ENCODE measurements at places on chromosomes 12 and 14.

DNA sequence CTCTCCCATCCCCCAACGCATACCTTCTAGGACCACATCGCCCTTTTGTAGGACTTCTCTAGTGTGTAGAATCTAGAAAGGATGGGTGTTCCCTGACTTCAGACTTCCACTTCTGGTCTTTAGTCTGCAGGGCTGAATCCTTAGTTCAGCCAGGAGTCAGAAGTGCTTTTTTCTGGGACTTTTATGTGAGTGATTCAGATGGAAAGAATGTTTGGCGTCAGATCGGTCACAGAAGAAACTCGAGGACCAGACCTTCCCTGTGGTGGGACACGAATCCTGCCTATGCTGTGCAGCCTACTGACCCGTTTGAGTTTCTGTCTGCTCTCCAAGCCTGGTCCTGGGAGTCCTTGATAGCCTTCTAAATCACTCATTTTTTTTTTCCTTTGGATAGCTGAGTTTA is 165.4 kb upstream of the SSTR1 start:
- DNase-seq = no peak

DNA sequence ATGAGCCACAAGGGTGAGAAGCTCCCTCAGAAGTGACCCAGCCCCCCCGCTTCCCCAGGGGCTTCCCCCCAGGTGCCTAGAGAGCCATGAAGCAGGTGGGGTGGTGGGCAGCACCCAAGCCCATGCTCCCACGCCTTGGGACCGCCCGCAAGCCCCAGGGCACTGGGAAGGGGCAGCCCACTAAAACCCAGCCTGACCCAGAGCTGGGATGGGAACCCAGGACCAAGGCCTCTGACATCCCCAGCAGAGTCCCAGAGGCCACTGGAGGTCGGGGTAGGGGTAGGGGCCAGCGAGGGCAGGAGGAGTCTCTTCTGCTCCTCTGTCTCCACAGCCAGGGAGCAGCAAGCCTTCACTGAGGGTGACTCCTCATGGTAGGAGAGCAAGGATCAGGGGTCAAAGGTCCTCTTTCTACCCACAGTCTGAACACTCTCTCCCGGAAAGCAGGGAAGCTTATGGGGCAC is 86.5 kb upstream of the ZFP36L1 start:
- DNase-seq = no peak

DNA sequence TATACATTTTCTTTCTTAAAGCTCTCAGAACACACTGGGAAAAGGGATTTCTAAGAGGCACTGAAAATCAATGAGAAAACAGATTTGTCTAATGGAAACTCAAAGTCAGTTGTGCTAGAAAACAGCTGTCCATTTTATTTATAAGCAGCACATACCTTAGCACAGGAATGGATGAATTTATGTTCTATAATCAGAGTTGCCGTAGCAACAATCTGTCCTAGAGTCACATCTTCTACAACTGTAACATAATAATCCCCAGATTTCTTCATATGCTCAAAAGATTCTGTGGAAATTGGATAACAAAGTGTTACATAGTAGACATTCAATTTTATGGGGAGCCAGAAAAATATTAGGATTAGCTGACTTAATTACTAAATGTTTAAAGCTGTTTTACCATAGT is 9.8 kb downstream of the GNPNAT1 start:
- no peak for DNase-seq

DNA sequence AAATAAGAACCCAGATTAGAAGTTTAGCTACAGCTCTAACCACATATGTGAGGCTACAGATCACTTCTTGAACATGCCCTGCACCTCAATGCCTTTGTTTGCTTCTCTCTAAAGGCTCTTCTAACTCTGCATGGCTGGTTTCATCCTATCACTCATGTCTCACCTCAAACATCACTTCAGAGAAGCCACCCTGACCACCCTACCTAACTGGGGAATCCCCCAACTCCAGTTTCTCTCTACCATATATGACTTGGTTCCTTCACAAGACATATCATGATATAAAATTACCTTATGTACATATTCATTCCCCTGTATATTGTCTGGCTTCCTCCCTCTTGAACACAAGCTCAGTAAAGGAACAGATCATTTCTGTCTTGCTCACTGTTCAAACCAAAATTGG is 250.2 kb upstream of the GRIP1 start:
- no peak for DNase-seq

DNA sequence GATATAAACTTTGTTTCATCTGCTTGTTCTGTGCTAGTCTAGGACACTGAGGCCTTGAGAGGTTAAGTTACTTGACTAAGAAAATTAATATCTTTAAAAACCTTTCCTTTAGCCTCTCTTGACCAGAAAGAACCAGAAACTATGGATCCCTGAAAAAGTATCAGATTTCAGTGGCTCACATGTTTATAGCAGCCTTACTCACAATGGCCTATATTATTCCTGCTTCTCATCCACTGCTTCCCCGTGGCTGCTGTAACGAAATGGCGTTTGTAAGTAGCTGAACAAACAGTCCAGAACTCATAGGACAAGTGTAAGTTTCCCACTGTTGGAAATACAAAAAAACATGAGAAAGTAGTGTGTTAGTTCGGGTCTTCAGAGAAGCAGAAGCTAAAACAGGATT is 3.2 kb upstream of the PYGL start:
- DNase-seq = no peak

GRCh38 chr14:24443053-24443665 is 583 bp upstream of the SDR39U1 start:
- DNase-seq = no peak

DNA sequence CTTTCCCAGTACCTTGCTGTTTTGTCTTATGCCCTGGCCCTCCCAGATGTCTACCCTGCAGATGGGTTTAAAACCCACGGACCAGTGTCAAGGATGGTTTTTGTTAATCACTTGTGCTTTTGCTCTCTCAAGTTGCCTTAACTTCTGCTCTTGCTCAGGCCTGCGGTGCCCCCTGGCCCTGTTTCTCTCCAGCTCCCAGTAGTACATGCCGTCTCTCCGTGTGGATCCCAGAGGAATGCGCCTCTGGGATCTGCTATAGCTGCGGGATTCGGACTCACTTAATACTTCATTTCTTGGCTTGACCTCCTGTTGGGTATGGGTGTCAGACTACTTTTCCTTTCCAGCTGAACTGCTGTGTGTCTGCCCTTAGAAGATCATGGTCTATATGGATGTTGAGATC is 14.5 kb downstream of the PLEKHG3 start:
- DNase-seq = no peak

GRCh38 chr14:104723651-104724406 is at the start of gene ADSS1:
Gene ADSS1, plus strand, starts transcription at chr14:104724229. Its CDS starts 42 bp downstream, at chr14:104724271.
- DNase-seq = no peak

DNA sequence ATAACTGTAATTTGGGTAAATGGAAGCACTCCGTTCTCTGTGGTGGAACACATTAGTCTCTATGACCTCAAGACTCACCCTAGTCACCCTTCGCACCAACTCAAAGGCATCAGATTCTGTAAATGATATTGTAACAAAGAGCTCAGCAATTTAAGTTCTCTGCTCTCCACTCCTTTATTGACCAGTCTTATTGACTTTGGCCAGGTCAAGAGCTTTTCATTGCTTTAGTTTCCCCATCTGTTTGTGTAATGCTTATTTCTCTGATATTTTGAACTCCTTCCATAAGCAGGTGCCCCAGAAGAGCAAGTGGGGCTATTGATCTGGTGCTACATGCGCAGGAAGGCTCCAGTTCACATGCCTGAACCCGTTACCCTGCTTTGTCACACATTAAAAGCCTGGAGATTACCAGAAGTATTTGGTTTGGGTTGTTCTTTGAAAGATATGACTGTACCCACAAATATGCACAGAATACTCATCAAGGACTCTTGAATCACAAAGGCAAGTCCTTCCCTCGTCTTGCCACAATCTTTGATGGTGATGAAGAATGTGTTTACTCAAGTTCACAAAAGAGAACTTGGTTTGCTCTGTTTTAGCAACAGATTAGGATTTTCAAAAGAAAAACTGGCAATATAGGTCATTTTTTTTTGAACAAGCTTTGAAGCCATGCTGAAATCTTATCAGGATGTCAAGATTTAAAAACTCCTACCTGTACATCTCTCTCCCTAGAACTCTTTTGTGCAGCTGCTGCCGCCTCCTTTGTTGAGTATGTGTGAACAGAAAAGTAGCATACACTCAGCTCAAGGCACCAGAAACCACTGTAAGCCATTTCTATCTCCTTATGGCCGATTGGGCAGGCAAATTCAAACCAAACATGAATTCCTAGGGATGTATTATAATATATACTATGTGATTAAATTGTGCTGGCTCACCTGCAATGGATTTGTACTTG is 193.9 kb downstream of the BCAT1 start:
- no peak for DNase-seq

- DNase-seq = no peak
These were observed 36.4 kb downstream of the NFKBIA start for GRCh38 chr14:35368139-35368460.

GRCh38 chr14:81759541-81759940 is 225.9 kb upstream of the SEL1L start:
- no peak for DNase-seq

DNA sequence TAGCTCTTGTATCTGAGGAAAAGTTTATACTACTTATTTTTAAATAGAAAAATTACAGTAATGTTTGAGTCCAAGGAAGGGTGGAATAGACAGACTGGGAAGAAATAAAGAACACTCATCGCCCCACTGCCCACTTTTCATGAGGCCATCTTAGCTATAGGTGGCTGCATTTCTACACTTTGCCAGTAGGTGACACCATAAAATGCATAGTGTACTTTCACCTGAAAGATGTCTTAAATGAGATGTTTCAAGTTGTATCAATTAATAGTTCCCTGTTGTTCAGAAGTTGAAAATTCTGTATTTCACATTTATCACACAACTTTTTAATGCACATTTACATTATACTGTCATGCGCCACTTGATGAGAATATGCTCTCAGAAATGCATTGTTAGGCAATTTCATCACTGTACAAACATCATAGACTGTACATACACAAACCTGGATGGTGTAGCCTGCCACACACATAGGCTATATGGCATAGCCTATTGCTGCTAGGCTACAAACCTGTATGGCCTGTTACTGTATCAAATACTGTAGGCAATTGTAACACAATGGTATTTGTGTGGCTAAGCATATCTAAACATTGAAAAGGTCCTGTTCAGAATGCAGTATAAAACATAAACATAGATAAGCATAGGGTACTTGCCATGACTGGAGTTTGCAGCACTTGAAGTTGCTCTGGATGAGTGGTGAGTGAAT is 27.6 kb downstream of the PMCH start:
- DNase-seq = no peak

- DNase-seq = no peak
These were observed at the start of gene IL26 for GRCh38 chr12:68225576-68226476. Gene IL26, minus strand, starts transcription at chr12:68225810. Its CDS starts 54 bp downstream, at chr12:68225756.

DNA sequence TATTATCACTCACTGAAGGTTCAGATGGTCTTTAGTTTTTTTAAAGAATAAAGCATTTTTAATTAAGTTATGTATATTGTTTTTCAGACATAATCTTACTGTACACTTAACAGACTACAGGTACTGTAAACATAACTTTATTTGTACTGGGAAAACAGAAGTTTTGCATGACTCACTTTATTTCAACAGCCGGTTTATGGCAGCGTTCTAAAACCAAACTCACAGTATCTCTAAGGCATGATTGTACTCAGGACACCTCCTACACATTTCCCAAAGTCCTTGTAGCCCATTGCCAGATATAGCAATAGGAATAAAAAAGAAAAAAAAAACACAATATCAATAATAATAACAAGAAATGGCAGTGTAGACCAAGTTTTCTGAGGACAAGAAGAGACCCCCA is 1341.4 kb downstream of the FSCB start:
- DNase-seq = no peak

DNA sequence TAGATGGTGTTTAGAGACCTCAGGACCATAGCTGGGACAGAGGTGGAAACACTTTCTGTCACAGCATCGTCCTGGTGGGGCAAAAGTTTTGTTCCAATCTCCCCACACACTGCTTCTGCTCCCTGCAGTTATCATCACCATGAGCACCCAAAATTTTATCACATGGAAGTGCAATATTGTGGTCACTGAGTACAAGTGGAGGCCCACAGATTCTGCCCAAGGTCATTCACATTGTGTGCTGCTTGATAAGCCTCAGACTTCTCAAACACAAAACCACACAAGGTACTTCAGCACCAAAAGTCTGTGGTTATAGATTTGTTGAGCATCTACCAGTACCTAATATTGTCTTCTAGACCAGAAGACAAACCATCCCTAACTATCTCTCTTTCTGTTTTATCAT is 554 bp upstream of the KRT77 start:
- no peak for DNase-seq

GRCh38 chr12:55816881-55817344 is 611 bp downstream of the SARNP start:
- no peak for DNase-seq

GRCh38 chr12:116964054-116965050 is 53.6 kb downstream of the FBXW8 start:
- DNase-seq = no peak

- no peak for DNase-seq
These were observed 13.7 kb downstream of the ZBTB1 start for GRCh38 chr14:64518229-64518628.

DNA sequence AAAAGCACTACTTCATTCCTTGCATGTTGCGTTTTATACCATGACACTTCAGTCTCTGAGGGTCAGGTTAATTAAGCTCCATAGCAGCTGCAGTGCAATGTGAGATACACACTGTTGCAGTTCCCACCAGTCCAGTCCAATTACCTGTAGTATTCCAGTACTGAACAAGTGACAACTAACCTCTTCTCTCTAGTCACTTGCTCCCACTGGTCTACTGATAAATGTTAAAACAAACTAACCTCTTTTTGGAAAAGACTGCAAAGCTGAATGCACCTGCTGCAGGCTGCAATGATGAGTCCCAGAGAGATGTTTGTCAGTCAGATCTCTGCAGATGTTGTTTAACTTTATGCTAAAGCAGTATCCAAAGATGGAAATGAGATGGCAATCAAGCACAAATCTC is 7.9 kb downstream of the NOVA1 start:
- no peak for DNase-seq

- no peak for DNase-seq
These were observed 37.0 kb upstream of the TMX1 start for GRCh38 chr14:51202914-51203665.

Data from NCI-H1417 treated with DMSO at 0.1 percent for 48 hours (cell line).